ENCODE measurements at places on chromosomes 16 and 17.

DNA sequence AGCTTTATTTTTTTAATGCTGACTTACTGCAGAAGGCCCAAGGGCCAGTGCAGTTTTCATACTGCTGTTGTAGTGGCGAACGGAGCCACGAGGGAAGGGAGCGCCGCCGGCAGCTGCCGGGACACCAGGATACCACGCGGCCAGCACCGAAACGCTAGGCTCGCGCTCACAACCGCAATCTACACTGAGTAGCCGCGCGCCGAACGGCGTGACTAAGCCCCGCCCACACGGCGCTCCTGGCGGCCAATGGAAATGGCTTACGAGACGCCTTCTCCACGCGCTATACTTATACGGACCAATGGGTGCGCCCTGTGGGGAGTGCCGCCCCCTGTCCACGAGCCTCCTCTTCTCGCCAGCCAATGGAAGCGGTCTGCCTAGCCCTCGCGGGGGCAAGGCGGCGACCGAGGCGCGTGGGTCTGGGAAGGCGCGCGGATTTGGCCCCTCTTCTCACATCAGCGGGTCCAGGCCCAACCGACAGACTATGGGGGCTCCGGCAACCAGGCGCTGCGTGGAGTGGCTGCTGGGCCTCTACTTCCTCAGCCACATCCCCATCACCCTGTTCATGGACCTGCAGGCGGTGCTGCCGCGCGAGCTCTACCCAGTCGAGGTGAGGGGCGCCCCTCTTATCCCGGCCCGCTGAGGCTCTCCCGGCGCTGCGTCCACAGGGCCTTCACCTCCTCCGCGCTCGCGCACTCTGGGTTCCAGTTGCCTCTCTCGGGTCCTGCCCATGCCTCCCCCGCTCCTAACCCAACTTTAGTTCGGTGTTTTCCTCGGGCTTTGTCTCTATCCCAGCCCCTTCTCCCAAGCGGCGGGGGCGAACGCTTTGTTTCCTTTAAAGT is at the start of gene TMEM97:
Gene TMEM97, plus strand, starts transcription at position 442 of the 839 bp plus-strand sequence. Its CDS starts 40 bp downstream, at position 482.
- peak; percentile 98 for DNase-seq

GRCh38 chr17:80888276-80889160 is 103.1 kb upstream of the CHMP6 start:
- DNase-seq = no peak

DNA sequence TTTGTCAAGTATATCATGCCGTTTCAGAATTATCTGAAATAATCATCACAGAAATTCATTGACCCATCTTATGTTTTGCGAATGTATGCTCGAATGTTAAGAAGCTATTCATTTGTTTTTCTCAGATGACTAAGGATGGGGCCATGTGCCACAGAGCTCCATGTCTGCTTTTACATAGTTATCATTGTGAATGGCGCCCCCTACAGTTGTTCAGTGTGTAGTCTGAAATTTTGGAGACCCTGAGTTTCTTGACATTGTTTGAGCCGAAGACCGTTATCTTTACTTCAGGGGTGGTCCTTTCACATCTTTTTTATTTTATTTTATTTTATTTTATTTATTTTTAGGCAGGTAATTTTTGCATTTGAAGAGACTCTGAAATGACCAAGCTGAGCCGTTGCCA is 972.0 kb upstream of the RBFOX1 start:
- no peak for DNase-seq

- DNase-seq = no peak
Measured at GRCh38 chr17:67168496-67168895, 76.5 kb downstream of the HELZ start.

DNA sequence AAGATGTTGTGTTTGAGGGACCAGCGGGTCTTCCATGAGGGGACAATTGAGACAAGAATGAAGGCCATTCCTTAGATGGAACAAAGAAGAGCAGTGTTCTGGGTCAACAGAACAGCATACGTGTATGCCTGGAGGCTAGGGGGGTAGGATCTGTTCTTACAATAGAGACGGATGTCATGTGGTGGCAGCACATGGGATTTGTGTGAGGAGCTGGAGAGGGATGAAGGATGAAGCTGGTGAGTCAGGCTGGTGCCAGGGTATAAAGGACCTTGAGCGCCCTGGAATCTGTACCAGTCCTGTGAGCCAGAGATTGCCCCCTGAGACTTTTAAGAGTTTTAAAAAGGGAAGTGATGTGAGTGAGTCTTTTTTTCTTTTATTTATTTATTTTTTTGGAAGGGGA is 22.8 kb upstream of the WFDC1 start:
- DNase-seq = no peak

- DNase-seq = peak; percentile 96
Measured at GRCh38 chr17:44095647-44096496, 25.3 kb downstream of the G6PC3 start.

DNA sequence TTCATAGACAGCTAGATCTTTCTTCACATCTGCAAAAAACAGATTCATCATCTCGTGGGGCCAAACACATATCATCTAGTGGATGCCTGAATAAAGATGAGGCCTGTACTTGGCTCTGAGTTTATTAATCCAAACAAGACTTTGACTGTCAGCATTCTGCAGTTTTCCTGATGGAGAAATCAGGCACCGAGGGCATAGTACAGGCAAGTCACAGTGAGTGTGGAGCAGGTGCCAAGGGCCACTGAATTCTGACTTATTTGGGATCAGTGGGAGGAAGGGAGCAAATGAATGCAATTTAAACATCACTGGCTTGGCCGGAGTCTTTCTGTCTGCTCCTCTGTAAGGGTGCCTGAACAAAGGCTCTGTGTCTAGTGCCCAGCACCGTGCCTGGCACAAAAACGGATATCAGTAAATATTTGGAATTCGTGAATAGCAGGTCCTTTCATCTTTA is 975 bp downstream of the CFAP20 start:
- no peak for DNase-seq

Measured in fibroblast of villous mesenchyme (primary cell).